Esophagus squamous epithelium (tissue), 5 donors: ENCODE measurements at places on chromosomes 4 and X. TPM values are rescaled to one million over a fixed set of nuclear protein-coding genes. Genes with fewer than 3 reads are reported as not detected.

DNA sequence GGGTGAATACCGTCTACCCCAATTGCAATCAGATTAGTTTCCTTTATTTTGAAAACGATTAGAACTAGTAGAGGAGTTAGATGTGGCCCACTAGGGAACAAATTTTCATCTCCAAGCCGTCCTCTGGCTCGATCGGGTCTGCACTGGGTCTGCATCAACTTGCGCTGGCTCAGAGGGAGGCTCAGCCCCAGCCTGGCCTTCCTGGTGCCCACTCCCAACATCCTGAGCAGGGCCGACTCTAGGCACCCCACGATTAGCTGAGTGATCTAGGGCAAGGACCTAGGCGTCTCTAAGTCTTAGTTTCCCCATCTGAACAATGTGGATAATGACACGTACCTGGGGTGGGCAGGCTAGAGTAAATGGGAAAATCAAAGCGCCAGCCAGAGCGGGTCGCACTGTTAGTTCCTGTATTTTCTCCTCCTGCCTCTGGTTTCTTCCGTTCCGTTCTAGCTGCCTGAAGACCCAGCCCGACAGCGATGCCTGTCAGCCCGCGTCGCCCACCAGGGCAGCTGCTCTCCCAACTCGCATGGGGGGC, 7.7 kb upstream of the HAND2 start:
- peak overlapping the region; percentile 11 for H3K4me3 ChIP-seq
- no peak for DNase-seq
- no peaks in the 10 kb centered on the region for H3K36me3 ChIP-seq
- peaks cover 17% of the 10 kb centered on the region for H3K4me1 ChIP-seq
- no peak overlapping the region for H3K27ac ChIP-seq

ARHGAP6 gene
- 9.5 TPM for total RNA-seq

DNA sequence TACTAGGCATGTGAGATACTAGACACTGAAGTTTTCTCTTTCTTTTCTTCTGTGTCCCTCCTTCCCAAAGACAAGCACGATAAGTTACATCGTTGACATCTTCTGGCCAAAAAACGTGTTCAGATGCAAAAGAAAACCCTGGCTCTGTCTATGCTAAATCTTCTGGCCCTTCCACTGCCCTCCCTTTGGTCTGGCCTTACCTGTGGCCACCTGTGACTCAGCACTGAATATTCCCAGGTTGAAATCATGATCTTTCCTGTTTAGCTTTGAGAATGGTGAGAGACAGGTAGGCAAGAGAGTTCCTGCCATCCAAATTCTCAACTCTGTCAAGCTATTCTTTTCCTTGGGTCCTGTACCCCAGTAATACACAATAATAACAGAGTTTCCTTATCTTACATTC, 12.3 kb downstream of the CLCN5 start:
- H3K4me3 ChIP-seq, result no peak overlapping the region
- no peaks in the 10 kb centered on the region for H3K4me1 ChIP-seq
- H3K27ac ChIP-seq, result no peak overlapping the region
- no peaks in the 10 kb centered on the region for H3K27me3 ChIP-seq
- DNase-seq, result no peak
- no peaks in the 10 kb centered on the region for H3K36me3 ChIP-seq

DNA sequence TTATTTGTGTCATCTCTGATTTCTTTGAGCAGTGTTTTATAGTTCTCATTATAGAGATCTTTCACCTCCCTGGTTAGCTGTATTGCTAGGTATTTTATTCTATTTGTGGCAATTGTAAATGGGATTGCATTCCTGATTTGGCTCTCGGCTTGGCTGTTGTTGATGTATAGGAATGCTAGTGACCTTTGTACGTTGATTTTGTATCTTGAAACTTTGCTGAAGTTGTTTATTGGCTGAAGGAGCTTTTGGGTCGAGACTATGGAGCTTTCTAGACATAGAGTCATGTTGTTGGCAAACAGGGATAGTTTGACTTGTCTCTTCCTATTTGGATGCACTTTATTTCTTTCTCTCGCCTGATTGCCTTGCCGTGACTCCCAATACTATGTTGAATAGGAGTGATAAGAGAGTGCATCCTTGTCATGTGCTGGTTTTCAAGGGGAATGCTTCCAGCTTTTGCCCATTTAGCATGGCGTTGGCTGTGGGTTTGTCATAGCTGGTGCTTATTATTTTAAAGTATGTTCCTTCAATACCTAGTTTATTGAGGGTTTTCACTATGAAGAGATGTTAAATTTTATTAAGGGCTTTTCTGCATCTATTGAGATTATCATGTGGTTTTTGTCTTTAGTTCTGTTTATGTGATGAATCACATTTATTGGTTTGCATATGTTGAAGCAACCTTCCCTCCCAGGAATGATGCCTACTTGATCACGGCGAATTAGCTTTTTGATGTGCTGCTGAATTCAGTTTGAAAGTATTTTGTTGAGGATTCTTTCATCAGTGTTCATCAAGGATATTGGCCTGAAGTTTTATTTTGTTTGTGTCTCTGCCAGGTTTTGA, 72.7 kb upstream of the BOD1L1 start:
- no peaks in the 10 kb centered on the region for H3K27me3 ChIP-seq
- no peak overlapping the region for H3K4me3 ChIP-seq
- no peak overlapping the region for H3K27ac ChIP-seq
- no peak for DNase-seq
- H3K36me3 ChIP-seq, result no peaks in the 10 kb centered on the region

- H3K4me1 ChIP-seq, result peaks cover 17% of the 10 kb centered on the region
- no peak overlapping the region for H3K4me3 ChIP-seq
- H3K27ac ChIP-seq, result no peak overlapping the region
- H3K36me3 ChIP-seq, result no peaks in the 10 kb centered on the region
Measured at GRCh38 chr4:151798678-151799416, 38.0 kb upstream of the GATB start.

AMTN gene
- 0.79 TPM for total RNA-seq

PAGE1 gene
- not detected for total RNA-seq

DNA sequence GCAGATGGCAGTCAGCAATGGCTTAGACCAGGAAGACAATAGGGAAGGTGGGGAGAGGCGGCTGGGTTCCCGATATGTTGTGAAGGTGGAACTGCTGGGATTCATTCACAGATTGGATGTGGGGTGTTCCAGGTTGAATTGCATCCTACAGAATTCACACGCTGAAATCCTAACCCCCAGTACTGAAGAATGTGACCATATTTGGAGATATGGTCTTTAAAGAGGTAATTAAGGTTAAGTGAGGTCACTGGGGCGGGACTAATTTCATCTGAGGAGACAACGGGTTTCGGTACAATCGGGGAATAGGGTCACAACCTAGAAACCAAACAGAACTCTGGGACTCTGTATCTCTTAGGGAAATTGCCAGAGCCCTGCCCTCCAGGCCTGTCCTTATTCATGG, 5.3 kb upstream of the CHRNA9 start:
- no peak overlapping the region for H3K4me3 ChIP-seq
- H3K36me3 ChIP-seq, result no peaks in the 10 kb centered on the region
- no peak for DNase-seq

DNA sequence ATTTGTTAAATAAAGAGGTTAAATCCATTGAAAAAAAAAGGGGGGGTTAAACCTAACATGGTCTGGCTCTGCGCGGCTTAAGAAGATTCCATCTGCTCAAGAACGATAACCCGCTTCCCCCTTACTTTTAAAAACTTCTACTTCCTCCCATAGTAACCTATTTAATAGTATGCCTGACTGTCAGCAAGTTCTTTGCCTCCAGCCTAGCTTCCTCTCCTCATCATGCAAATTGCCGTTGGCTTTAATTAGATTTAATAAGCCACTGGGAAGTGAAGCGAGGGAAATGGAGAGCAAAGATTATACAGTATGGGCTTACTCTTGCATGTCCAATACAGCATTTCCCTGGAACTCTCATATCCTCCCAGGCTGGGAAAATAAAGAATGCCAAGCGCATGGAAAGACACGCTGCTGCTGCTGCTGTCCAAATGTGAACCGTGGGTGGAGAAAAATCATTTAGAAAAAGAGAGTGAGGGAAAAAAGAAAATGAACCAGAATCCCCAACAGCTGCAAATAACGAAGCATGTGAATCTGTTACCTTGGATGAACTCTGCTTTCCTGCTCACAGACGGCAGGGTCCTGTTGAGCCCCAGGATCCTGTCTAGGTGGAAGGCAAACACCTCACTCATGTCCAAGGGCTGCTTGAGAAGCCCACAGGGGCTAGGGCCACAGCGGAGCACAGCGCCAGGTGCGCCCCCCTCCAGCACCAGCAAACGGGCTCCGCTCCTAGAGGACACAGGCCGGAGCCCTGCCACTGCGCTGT, 2.7 kb downstream of the GASK1B start:
- peaks cover 40% of the 10 kb centered on the region for H3K4me1 ChIP-seq
- H3K36me3 ChIP-seq, result no peaks in the 10 kb centered on the region
- no peak for DNase-seq
- peak overlapping the region; percentile 24 for H3K27ac ChIP-seq
- H3K4me3 ChIP-seq, result peak overlapping the region; percentile 45

GRCh38 chr4:172794307-172794703, 374.3 kb upstream of the GALNT7 start:
- H3K4me1 ChIP-seq, result no peaks in the 10 kb centered on the region
- DNase-seq, result no peak
- H3K36me3 ChIP-seq, result no peaks in the 10 kb centered on the region
- H3K27ac ChIP-seq, result no peak overlapping the region
- no peaks in the 10 kb centered on the region for H3K27me3 ChIP-seq

GRCh38 chr4:9835430-9835829, 54.0 kb downstream of the DRD5 start:
- H3K27ac ChIP-seq, result no peak overlapping the region
- DNase-seq, result no peak
- H3K4me1 ChIP-seq, result no peaks in the 10 kb centered on the region
- no peak overlapping the region for H3K4me3 ChIP-seq
- H3K36me3 ChIP-seq, result peaks cover 21% of the 10 kb centered on the region
- no peaks in the 10 kb centered on the region for H3K27me3 ChIP-seq

DNA sequence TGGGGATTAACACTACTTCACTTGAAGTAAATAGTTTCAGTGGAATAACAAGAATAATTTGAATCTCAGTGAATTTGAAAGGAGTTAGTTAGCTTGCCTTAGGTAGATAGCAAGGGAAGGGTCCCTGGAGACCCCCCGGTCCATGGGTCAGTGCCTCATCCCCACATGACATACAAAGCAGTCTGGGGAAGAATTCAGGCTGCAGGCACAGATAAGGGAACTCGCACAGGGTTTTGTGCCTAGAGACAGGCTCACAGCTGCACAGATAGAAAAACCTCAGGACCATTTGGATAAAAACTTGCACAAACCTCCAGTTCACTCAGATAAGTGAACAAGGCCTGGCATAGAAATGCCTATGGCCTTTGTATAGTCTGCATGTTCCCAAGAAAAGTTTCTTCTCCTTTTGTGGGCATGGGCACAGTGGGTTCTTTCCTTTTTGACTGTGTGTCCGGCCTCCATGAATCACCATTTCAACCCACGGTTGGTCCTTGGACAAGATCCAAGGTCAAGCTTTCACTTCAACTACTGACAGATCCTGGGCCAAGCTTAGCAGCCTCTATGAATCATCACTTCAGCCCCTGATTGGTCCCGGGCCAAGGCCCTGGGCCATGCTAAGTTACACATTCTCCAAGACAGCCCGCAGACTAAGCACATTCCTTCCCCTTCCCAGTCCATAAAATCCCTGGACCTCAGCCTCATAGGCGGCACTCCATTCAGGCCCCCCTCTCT, 108.3 kb upstream of the KLHL4 start:
- no peak for DNase-seq
- H3K4me3 ChIP-seq, result no peak overlapping the region
- no peaks in the 10 kb centered on the region for H3K36me3 ChIP-seq
- H3K27ac ChIP-seq, result no peak overlapping the region

- H3K36me3 ChIP-seq, result no peaks in the 10 kb centered on the region
- H3K4me1 ChIP-seq, result no peaks in the 10 kb centered on the region
- no peak for DNase-seq
- H3K27ac ChIP-seq, result no peak overlapping the region
- no peak overlapping the region for H3K4me3 ChIP-seq
Measured at GRCh38 chr4:17535906-17536305, 20.9 kb downstream of the CLRN2 start.

GRCh38 chr4:83582289-83582785, 46.4 kb downstream of the GPAT3 start:
- H3K4me1 ChIP-seq, result peaks cover 7% of the 10 kb centered on the region
- no peaks in the 10 kb centered on the region for H3K27me3 ChIP-seq
- no peaks in the 10 kb centered on the region for H3K36me3 ChIP-seq
- H3K27ac ChIP-seq, result no peak overlapping the region
- DNase-seq, result no peak
- H3K4me3 ChIP-seq, result no peak overlapping the region

- H3K36me3 ChIP-seq, result no peaks in the 10 kb centered on the region
- no peaks in the 10 kb centered on the region for H3K27me3 ChIP-seq
Measured at GRCh38 chr4:123055943-123056342, 133.5 kb upstream of the NUDT6 start.

EDA2R gene
- 2.5 TPM for total RNA-seq

DNA sequence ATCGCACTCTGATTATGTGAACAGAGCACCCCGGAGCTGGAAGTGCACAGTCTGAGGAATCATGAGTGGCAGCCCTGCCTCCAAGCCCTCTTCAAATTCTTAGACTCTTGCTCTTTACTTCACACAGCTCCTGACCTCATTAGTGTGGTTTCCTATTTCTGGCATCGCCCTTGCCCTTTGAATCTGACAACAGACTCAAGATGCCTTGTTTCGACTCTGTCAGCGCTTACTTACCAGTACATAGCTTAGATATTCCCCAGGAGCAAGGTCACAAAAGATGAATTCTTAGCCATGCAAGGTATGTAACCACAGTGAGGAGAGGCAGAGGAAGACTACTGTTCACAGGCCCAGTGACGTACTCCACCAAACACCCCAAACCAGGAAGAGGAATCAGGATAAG, 167.2 kb downstream of the KDR start:
- no peak overlapping the region for H3K27ac ChIP-seq
- no peaks in the 10 kb centered on the region for H3K36me3 ChIP-seq
- no peaks in the 10 kb centered on the region for H3K27me3 ChIP-seq
- H3K4me3 ChIP-seq, result no peak overlapping the region
- H3K4me1 ChIP-seq, result no peaks in the 10 kb centered on the region
- DNase-seq, result no peak

GRCh38 chr4:23991444-23991843, 101.6 kb upstream of the PPARGC1A start:
- peaks cover 23% of the 10 kb centered on the region for H3K27me3 ChIP-seq
- H3K4me3 ChIP-seq, result no peak overlapping the region
- no peak overlapping the region for H3K27ac ChIP-seq

VCX3A gene
- total RNA-seq, result not detected

DNA sequence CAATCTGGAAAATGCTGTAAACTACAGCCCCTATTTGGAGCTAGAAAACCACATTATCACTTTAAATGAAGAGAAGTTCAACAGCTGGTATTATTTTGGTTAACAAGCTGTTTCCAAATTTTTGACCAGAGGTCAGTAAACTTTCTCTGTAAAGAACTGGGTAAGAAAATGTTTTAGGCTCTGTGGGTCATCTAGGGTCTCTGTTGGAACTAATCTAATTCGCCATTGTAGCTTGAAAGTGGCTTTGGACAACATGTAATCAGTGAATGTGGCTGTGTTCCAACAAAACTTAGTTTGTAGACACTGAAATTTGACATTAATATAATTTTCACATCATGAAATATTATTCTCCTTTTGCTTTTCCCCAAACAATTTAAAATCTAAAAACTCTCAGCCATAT, 25.8 kb upstream of the RNF150 start:
- no peak overlapping the region for H3K4me3 ChIP-seq
- no peaks in the 10 kb centered on the region for H3K36me3 ChIP-seq
- no peak overlapping the region for H3K27ac ChIP-seq
- DNase-seq, result no peak
- no peaks in the 10 kb centered on the region for H3K27me3 ChIP-seq

BANK1 gene
- total RNA-seq, result 0.44 TPM
